ENCODE measurements at places on chromosomes 13 and 19. TPM values are rescaled to one million over a fixed set of nuclear protein-coding genes. Genes with fewer than 3 reads are reported as not detected.

- DNase-seq, result no peak
Observed at GRCh38 chr13:64457976-64458375, 2772.2 kb downstream of the PCDH9 start.

GRCh38 chr13:99978799-99979452 is 2.7 kb upstream of the ZIC2 start:
- no peak for DNase-seq

GRCh38 chr13:60134376-60134775 is 29.4 kb downstream of the DIAPH3 start:
- no peak for DNase-seq

DNA sequence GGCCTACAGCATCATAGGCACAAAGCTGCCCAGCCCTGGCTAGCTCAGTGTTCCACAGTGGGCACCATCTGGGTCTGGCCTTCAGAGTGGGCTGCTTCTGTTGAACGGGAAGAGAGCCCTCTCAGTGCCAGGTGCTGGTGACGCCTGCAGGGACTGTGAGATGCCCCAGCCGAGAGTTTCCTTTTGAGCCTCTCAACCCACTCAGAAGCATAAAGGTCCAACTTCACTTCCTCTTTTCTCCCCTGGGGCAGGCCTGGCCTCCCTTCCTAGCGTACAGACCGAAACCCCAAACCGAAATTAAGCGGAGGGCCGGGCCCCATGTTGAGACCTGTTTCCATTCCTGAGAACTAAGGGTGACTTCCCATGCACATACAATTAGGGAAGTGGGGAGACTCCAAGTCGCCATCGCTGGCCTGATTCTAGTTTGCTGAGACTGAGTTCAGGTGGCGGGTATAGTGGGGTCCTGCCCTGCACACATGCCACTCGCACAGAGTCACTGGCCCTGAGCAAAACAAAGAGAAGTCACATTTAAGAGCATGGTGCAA is 6.9 kb downstream of the RAB8A start:
- no peak for DNase-seq

- no peak for DNase-seq
Observed at GRCh38 chr13:46553521-46553885, 533 bp downstream of the LRCH1 start.

DNA sequence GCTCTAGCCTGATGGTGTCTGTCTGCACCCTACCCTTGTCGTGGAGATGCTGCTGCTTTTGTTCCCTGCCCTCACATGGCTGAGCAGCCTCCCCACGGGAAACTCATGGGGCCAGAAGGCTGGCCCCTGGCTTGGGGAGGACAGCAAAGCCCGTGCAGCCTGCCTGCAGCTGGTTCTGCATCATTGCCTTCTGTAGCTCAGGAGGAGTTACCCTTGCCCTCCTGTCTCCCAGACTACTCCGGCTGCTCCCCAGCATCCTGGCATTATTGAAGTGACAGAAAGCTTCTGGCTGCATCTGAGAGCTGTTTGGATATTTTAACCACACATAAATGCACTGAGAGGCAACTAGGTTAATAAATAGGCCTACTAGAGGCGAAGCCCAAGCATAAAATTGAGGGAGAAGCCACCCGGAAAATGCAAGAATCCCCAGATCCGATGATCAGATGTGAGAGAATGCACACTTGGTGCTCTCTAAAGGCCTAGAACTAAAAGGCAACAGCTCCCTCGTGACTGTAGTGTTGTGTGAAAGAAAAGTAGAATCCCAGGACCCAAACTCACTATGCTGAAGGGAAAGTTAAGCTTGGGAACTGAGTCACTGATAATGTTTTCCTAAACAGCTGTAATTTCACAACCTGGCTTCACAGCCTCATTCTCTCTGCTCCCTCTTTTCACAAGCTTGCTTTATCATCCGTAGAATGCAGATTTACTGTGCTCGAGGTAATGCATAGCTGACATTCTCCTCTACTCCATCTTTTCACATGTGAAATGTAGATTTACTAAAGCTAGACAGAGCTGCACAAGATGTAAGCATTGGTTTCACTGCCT is 110.8 kb downstream of the TNFRSF19 start:
- no peak for DNase-seq

DNA sequence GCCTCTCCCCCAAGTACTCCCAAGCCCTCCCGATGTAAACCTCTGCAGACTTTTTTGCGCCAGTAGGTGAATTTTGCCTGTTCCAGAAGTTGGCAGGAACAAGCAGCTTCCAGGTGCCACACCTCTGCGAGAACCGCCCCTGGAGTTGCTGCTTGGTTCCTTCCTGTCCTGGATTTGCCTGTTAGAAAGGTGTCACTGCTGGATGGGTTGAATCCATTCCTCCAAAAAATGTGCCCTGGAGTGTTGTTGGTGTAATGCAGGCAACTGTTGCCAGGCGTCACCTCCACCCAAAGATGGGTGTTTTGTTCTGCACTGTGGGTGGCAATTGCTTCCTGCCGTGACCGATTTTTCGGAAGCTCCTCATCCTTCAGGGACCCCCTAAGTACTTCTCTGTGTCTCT is 5.7 kb downstream of the PGPEP1 start:
- DNase-seq, result peak; percentile 28

- DNase-seq, result no peak
Observed at GRCh38 chr19:48433337-48433736, 12.4 kb upstream of the GRWD1 start.

- DNase-seq, result no peak
Observed at GRCh38 chr13:49428041-49428763, 15.7 kb downstream of the CAB39L start.

GRCh38 chr13:73450583-73450982 is 391.8 kb downstream of the KLF5 start:
- no peak for DNase-seq

DNA sequence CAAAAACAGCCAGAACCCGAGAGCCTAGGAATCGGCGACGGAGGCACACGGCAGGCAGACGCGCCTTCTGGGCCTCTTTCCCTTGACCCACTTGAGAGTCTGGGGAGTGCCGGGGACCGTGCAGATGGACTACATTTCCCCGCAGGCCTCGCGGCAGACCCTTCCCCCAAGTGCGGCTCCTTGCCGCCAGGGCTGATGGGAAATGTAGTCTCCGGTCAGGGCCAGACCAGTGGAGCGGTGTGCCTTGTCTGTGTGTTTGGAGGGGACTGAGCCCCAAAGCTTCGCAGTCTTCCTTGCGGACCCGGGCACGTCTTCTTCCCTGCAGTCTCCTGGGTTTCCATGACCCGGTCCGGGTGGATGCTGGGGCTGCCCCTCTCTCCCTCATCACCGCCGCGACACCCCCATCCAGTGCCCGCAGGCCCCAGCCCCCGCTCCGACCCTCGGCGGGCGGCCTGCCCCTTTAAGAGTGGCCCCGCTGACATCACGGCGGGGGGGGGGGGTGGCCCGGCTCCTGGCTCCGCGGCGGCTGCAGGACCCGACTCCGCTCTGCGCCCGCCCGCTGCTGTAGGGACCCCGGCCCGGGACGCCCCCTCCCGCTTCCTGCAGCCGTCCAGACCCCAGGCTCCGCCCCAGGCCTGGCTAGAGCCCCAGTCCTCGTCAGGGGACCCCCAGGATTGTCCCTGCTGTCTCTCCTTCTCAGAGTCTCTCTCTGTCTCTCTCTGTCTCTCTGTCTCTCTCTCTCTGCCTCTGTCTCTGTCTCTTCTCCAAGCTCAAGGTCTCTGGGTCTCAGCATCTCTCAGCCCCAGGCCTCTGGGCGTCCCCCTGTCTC is 758 bp upstream of the CACNG7 start:
- DNase-seq, result no peak

DNA sequence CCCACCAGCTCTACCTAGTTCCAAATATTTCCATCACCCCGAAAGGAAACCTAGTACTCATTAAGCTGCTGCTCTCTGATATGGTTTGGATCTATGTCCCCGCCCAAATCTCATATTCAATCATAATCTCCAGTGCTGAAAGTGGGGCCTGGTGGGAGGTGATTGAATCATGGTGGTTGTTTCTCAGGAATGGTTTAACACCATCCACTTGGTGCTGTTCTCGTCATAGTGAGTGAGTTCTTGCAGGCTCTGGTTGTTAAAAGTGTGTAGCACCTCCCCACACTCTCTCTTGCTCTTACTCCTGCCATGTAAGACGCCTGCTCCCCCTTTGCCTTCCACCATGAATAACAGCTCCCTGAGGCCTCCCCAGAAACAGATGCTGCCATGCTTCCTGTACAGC is 43.4 kb upstream of the MED4 start:
- DNase-seq, result no peak

DNA sequence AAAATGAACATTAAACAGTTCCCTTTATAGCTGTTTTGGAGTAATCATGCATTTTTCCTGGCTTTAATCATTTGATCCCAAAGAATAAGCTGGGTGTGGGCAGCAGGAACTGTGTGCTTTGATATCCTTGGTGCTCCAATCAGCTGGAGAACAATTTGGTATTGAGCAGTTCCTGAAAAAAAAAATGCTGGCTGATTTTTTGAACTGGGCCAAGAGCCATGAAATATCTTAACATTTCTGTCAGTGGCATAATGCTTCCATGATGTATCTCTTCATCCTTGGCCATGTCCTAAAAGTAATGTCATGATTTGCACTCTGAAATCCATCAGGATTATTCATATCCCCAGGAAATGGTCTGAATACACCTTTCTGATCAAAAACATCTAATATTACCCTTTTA is 134.7 kb downstream of the LHFPL6 start:
- no peak for DNase-seq

- DNase-seq, result no peak
Observed at GRCh38 chr13:56173346-56173745, 967.4 kb upstream of the PRR20A start.

- DNase-seq, result peak; percentile 88
Observed at GRCh38 chr19:6279931-6280591, at the start of gene MLLT1. TSS of gene MLLT1 (minus strand) at chr19:6279975. CDS start at chr19:6279784, 191 bp downstream.

DNA sequence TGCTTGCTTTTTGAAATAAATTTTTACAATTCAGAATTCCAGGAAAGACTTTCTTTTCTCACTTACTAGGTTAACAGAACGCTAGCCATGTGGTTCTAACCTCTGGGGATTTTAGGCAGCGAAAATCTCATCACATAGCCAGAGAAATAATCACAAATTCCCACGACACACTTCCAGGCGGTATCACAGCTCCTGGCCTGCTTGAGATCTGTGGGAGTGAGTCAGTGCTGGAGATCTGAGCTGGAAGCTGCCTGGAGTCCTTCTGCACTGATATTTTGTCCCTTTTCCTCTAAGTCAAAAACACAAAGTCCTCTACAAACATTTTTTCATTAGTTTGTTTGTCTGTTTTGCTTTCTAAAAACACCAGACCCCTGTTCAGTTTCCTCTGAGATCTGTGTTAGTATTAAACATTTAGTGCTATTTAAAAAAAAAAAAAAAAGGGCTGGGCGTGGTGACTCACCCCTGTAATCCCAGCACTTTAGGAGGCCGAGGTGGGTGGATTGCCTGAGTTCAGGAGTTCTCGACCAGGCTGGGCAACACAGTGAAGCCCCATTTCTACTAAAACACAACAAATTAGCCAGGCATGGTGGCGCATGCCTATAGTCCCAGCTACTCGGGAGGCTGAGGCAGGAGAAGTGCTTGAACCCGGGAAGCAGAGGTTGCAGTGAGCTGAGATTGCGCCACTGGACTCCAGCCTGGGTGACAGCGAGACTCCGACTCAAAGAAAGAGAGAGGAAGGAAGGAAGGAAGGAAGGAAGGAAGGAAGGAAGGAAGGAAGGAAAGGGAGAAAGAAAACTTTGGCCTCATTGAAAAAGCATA is 12.2 kb upstream of the UBE2L5 start:
- DNase-seq, result no peak

PRODH2 gene
- not detected for total RNA-seq

TLE2 gene
- total RNA-seq, result 1.1 TPM

KLK3 gene
- not detected for total RNA-seq

CYSLTR2 gene
- total RNA-seq, result not detected

KIR2DL3 gene
- total RNA-seq, result not detected

SLITRK6 gene
- 9.2 TPM for total RNA-seq

Measured in HT-29 (cell line).